Calu3 (cell line): ENCODE measurements at places on chromosomes 5 and 9. TPM values are rescaled to one million over a fixed set of nuclear protein-coding genes. Genes with fewer than 3 reads are reported as not detected.
A peak's percentile ranks its signal among the peaks of the same experiment; 100 is the strongest.

Gene PRRX2
- total RNA-seq = not detected in 2 replicates

GRCh38 chr5:135561266-135561665 is 17.5 kb downstream of the CXCL14 start:
- H3K4me1 ChIP-seq = peaks cover 8% of the 10 kb centered on the region
- DNase-seq = no peak
- peaks cover 60% of the 10 kb centered on the region for H3K27me3 ChIP-seq
- H3K36me3 ChIP-seq = no peaks in the 10 kb centered on the region

- H3K36me3 ChIP-seq = peaks cover 21% of the 10 kb centered on the region
- peaks cover 26% of the 10 kb centered on the region for H3K4me1 ChIP-seq
- DNase-seq = no peak
- H3K4me3 ChIP-seq = no peak overlapping the region
Measured at GRCh38 chr5:143001764-143002351, 231.7 kb downstream of the ARHGAP26 start.

DNA sequence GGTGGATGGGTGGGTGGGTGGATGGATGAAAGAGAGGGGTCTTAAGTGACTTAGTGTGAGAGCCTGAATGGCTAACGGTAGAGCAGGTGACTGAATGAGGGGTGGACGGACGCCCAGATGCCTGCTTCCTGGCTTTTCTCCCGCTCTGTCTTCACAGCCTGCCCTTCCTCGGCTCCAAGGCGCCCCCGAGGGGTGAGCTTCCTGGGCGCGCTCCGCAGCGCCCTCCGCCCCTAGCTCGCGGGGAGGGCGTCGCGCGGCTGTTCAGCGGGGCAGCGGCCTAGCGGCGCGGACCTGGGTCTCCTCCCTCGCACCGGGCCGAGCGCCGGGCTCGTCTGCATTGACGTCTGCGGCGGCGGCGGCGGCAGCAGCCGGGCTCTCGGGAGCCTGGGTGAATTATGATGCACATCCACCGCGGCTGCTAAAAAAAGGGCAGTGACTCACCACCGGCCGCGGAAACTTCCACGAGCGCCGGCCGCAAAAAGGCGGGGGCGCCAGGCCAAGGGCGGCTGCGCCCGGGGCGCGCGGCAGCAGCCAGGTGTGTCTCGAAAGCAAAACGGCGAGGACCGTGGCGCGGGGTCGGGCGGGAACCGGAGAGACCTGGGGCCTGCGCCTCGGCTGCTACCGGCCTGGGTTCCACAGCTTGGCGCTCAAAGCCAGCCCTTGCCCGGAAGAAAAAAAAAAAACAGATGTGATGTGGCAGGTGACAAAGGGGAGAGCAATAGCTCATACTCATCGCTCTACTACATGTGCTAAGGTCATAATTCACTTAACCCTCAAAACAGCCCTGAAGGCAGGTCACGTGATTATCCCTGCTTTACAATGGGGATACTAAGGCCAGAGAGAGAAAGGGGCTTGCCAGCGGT is 143.0 kb upstream of the ADRA1B start:
- H3K27ac ChIP-seq = peak overlapping the region; percentile 67
- H3K27me3 ChIP-seq = peaks cover 3% of the 10 kb centered on the region
- peaks cover 21% of the 10 kb centered on the region for H3K4me1 ChIP-seq
- peak; percentile 77 for DNase-seq

GRCh38 chr5:124468671-124469411 is 277.6 kb downstream of the ZNF608 start:
- no peaks in the 10 kb centered on the region for H3K36me3 ChIP-seq
- no peak for DNase-seq
- H3K4me3 ChIP-seq = no peak overlapping the region
- H3K27me3 ChIP-seq = no peaks in the 10 kb centered on the region
- no peak overlapping the region for H3K27ac ChIP-seq

GRCh38 chr5:151680944-151681427 is 5.7 kb downstream of the SPARC start:
- H3K36me3 ChIP-seq = no peaks in the 10 kb centered on the region
- peaks cover 20% of the 10 kb centered on the region for H3K4me1 ChIP-seq
- H3K4me3 ChIP-seq = no peak overlapping the region
- no peak for DNase-seq
- peaks cover 13% of the 10 kb centered on the region for H3K27me3 ChIP-seq
- H3K27ac ChIP-seq = no peak overlapping the region
